ENCODE measurements at places on chromosomes 5 and 9. TPM values are rescaled to one million over a fixed set of nuclear protein-coding genes. Genes with fewer than 3 reads are reported as not detected.

The DBH gene
- not detected for total RNA-seq

The PCDHA4 gene
- 1.1 TPM for total RNA-seq

The DHX29 gene
- 21.5 TPM for total RNA-seq

The SPATA24 gene
- total RNA-seq, result 3.2 TPM

GRCh38 chr5:66170195-66170919 is 26.3 kb downstream of the SREK1 start:
- H3K4me3 ChIP-seq, result no peak overlapping the region
- no peaks in the 10 kb centered on the region for H3K27me3 ChIP-seq
- H3K4me1 ChIP-seq, result no peaks in the 10 kb centered on the region
- H3K36me3 ChIP-seq, result no peaks in the 10 kb centered on the region
- no peak overlapping the region for H3K27ac ChIP-seq

GRCh38 chr5:5971203-5971602 is 407.1 kb downstream of the MED10 start:
- H3K4me3 ChIP-seq, result no peak overlapping the region
- H3K4me1 ChIP-seq, result no peaks in the 10 kb centered on the region
- no peaks in the 10 kb centered on the region for H3K27me3 ChIP-seq
- DNase-seq, result no peak

DNA sequence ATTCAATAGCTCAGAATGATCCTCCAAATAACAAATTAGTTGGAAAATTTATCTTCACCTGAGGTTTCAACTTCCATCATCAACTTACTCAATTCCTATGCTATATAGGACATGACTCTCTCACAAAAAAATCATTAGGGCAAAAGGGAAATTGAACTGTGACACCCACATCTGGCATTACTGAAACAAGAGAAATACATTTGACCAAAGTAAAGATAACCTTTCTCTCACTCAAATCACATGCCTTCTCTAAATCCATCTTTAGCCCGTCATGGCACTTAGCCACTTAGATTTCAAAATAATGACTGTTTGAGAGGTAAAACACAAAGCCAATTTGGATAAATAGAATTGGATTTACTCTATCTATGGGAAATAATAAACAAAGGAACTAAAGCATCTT is 126.4 kb downstream of the ADAMTS6 start:
- no peak overlapping the region for H3K4me3 ChIP-seq
- no peaks in the 10 kb centered on the region for H3K27me3 ChIP-seq
- H3K27ac ChIP-seq, result no peak overlapping the region
- no peak for DNase-seq
- H3K4me1 ChIP-seq, result no peaks in the 10 kb centered on the region

DNA sequence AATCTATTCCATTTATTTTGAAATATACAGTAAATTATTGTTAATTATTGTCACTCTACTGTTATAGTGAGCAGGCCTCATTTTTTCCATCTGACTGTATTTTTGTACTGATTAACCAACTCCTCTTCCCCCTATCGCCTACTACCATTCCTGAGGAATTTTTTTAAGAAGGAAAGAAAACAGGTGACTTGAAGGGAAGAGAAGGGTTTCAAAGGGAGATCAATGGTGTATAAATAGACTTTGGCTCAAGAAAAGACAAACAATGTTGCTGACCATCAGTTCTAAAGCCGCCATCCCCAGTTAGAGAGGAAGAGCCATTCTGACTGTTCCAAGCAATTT is 69.7 kb downstream of the BAAT start:
- no peaks in the 10 kb centered on the region for H3K27me3 ChIP-seq
- DNase-seq, result no peak
- no peaks in the 10 kb centered on the region for H3K4me1 ChIP-seq

DNA sequence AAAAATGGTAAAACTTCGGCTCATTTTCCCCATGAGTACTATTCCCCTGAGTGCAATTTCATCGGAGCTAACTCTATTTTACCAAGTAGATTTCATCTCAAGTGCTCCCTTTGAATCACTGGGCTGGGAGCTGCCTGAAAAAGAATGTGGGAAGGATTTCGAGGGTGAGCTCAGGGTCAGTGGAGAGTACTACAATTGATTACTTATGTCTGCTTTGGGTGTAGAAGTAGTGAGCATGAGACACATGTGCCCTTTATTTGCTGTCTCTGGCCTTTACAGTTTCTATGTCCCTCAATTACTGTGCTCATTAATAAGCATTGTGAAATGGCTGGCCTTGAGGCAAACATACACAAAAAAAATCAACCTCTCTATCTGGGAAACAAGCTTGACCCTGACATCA is 172.7 kb upstream of the RFX3 start:
- H3K36me3 ChIP-seq, result no peaks in the 10 kb centered on the region
- no peak for DNase-seq
- no peak overlapping the region for H3K4me3 ChIP-seq

- no peaks in the 10 kb centered on the region for H3K27me3 ChIP-seq
- no peak overlapping the region for H3K27ac ChIP-seq
- peaks cover 4% of the 10 kb centered on the region for H3K4me1 ChIP-seq
These were observed 21.3 kb downstream of the PTBP3 start for GRCh38 chr9:112312139-112312538.
